ENCODE measurements at places on chromosomes 11 and 22.

GRCh38 chr11:35077709-35078469, 61.1 kb upstream of the CD44 start:
- no peak for DNase-seq

DNA sequence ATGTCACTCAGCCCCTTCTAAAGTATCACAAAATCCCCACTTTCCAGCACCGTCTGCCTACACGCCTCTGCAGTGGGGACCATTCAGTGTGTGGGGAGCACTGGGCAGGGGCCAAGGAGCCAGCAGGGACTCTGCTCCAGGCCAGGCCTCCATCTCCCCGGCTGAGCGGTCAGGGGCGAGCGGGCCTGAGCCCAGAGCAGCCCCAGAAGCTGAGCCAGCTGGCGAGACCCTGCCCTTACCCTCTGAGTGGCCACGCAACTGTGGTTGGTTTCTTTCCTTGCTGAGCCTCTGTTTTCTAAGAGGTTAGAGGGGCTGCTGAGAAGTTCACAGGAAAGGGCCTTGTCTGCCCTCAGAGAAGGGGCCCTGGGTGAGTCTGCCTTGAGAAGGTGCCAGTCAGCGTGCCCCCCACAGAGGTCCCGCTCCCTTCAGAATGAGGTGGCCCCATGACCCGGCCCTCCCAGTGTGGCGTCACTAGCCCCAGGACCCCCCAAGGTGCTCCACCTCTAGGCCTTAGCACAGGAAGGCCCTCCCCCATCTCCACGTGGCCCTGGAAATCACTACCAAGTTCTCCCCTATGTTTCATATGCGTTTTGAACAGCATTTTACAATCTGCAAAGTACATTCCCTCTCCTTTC, 46.9 kb downstream of the WNT11 start:
- DNase-seq, result no peak

- no peak for DNase-seq
Measured at GRCh38 chr11:74684661-74685060, 46.6 kb downstream of the CHRDL2 start.

DNA sequence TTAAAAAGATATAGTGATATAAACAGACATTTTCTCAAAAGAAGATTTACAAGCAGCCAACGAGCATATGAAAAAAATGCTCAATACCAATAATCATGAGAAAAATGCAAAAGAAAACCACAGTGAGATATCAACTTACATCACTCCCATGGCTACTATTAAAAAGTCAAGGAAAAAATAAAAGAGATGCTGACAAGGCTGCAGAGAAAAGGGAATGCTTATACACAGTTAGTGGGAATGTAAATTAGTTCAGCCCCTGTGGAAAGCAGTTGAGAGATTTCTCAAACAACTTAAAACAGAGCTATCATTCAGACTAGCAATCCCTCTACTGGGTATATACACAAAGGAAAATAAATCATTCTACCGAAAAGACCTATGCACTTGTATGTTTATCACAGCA, 97.1 kb upstream of the CARD18 start:
- no peak for DNase-seq

- DNase-seq, result no peak
Measured at GRCh38 chr11:119222308-119222707, 16.2 kb downstream of the CBL start.

DNA sequence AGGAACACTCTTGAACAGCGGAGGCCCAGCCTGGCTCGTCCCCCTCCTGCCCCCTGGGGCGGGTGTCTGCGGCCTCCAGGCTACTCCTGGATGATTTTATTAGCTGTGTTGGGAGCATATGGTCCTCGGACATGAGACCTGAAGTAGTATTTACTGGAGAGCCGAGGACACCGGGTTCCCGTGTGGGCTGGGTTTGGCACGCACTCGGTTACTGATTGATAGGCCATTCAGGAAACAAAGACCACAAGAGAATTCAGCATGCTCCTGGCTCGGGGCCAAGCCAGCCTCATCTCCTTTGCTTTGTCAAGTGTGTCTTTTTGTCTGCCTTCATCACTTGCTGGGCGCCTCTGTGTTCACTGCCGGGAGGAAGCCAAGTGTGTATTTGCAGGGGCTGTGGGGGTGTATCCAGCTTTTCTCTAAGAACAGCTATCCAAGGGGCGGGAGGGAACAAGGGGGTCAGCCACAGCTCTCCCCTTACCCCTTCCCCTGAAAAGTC, 9.7 kb downstream of the FXYD2 start:
- peak; percentile 63 for DNase-seq

- DNase-seq, result peak; percentile 40
Measured at GRCh38 chr22:37894939-37895670, 11.0 kb upstream of the MICALL1 start.

GRCh38 chr22:35400501-35400790, 506 bp downstream of the MCM5 start:
- DNase-seq, result no peak

- no peak for DNase-seq
Measured at GRCh38 chr11:102926517-102926916, 29.0 kb downstream of the MMP13 start.

GRCh38 chr11:110827276-110827675, 115.0 kb upstream of the ARHGAP20 start:
- no peak for DNase-seq

GRCh38 chr22:49290711-49291110, 537.0 kb downstream of the BRD1 start:
- DNase-seq, result no peak

DNA sequence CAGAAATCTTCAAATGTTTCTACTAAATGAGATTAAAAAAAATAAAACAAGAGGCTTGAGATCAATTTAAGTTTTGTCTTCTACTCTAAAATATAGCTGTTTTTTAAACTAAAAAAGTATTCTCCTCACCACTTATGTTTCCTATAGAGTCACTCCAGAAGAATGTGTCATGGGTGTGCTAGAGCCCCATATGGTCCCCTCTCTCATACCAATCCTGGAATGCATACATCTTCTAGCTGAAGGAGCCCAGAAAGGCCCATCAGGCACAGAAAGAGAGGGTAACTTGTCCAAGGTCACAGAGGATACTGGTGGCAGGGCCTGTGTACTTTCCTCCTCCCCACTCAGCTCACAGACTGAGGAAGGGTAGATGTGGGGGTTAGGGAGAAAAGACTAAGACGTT, 34.4 kb downstream of the RELT start:
- no peak for DNase-seq

- DNase-seq, result no peak
Measured at GRCh38 chr22:48340727-48341709, 1486.7 kb downstream of the BRD1 start.

GRCh38 chr11:109405671-109406070, 16.3 kb upstream of the C11orf87 start:
- no peak for DNase-seq

- DNase-seq, result no peak
Measured at GRCh38 chr22:29032584-29032983, 29.0 kb downstream of the C22orf31 start.

DNA sequence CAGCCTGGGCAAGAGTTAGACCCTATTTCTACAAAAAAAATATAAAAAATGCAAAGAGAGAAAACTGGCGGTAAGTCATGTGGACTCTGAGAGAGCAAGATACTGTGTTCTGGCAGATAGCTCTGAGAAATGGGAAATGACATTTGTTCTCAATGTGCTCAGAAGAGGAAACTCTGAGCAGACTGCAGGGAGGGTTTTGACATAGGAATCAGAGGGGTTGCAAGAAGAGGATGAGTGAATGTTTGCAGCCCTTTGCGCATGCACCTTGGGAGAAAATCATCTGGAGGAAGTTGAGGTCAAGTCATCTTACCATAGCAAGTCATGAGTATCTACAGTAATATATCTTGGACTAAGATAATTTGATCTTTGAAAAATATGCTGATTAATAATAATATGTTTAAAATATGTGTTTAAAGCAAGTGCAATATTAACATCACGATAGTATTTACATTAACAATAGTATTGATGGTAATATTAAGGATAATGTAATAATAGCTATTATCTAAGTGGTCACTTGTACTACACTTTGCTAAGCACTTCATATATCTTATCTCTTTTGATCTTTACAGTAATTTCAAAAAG, 2.6 kb downstream of the ACER3 start:
- DNase-seq, result no peak

Data from NT2/D1 (cell line).